ENCODE measurements at places on chromosomes 3 and 15.

- DNase-seq: no peak
Observed at GRCh38 chr15:20106026-20106425, 435.6 kb downstream of the GOLGA6L6 start.

GRCh38 chr15:94021621-94022320 is 209.6 kb upstream of the MCTP2 start:
- no peak for DNase-seq

GRCh38 chr15:45123397-45123796 is 6.3 kb downstream of the DUOXA1 start:
- no peak for DNase-seq

GRCh38 chr15:101528108-101528916 is 38.8 kb upstream of the PCSK6 start:
- no peak for DNase-seq

All from bronchial epithelial cell (primary cell).